GM18507 (cell line): ENCODE measurements at places on chromosomes 13 and 19.

- DNase-seq: no peak
These were observed 62.0 kb downstream of the PARP4 start for GRCh38 chr13:24450530-24450929.

- no peak for DNase-seq
These were observed 4.6 kb downstream of the TLE2 start for GRCh38 chr19:3024509-3024869.

GRCh38 chr13:110414283-110414682, 107.2 kb downstream of the COL4A2 start:
- no peak for DNase-seq

- DNase-seq: no peak
These were observed 143.6 kb upstream of the SLITRK1 start for GRCh38 chr13:84025824-84026223.

- DNase-seq: no peak
These were observed 44.8 kb upstream of the SERTM1 start for GRCh38 chr13:36629057-36629385.

DNA sequence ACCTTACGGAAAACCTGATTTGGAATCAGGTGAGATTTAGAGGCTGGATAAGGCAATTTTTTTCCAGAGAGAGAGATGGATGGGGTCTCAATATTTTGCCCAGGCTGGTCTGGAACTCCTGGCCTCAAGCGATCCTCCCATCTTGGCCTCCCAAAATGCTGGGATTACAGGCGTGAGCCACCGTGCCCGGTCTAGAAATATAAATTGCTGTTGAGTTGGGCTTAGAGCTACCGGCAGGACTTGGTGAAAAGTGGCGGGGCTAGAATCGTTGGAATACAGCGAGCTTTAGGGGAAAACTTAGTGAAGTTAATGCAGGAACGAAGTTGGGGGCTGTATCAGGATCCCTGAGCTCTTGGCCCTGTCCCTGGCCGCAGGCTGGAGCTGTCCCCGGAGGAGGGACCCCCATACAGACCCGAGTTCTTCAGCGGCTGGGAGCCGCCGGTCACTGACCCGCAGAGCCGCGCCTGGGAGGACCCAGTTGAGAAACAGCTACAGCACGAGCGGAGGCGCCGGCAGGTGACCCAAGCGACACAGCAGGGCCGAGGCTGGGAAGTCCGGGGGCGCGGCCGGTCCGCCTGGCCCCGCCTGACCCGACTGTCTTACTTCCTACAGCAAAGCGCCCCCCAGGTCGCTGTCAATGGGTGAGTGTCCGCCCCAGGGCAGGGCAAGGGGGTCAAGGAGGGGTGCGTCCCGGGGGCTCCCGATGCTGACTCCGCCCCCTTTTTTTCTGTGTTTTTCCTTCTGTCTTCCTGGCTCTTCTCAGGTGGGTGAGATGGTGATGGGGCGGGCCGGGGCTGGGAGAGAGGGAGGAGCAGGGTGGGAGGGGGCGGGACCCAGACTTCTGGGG, 7.6 kb downstream of the EPS8L1 start:
- no peak for DNase-seq

DNA sequence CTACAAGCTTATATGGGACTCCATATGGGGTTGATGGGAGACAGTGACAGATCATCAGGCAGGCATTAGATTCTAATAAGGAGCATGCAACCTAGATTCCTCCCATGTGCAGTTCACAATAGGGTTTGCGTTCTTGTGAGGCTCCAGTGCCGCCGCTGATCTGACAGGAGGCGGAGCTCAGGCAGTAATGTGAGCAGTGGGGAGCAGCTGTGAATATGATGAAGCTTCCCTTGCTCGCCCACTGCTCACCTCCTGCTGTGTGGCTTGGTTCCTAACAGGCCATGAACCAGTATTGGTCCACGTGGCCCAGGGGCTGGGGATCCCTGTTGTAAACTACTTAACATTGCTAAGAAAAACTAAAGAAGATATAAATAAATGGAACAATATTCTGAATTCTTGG, 378.4 kb downstream of the KCNRG start:
- no peak for DNase-seq

- DNase-seq: no peak
These were observed 4.3 kb downstream of the GRK1 start for GRCh38 chr13:113671066-113672001.

GRCh38 chr19:18781885-18782527, 9.1 kb downstream of the COMP start:
- DNase-seq: no peak

GRCh38 chr13:92512852-92513251, 713.8 kb upstream of the GPC6 start:
- no peak for DNase-seq

- DNase-seq: no peak
These were observed 15.7 kb downstream of the CAB39L start for GRCh38 chr13:49428041-49428763.

DNA sequence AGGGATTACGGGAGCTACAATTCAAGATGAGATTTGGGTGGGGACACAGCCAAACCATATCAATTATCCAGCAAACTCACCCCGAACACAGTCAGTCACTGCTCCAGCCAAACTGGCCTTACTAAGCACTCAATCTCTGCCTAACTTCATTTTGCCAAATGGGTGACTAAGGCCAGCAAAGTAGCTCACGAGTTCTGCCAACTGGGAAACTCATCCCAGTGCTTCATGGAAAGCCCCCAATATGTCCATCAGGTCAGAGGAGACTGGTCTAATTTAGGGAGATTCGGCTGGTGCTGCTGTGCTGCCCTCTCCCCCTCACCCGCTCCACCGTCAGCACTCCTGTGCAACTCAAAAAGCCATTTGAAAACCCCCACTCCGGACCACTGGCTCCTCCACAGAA, 324.0 kb downstream of the FOXO1 start:
- DNase-seq: no peak
